Psoas muscle (tissue), 8 donors: ENCODE measurements at places on chromosomes 2 and 18. TPM values are rescaled to one million over a fixed set of nuclear protein-coding genes. Genes with fewer than 3 reads are reported as not detected.

SPC25 gene
- total RNA-seq: 0.19 TPM

SMCHD1 gene
- total RNA-seq: 20.3 TPM

TMEM178A gene
- total RNA-seq: 0.46 TPM

RNF152 gene
- total RNA-seq: 2.6 TPM

NEU2 gene
- not detected for total RNA-seq

PROKR1 gene
- not detected for total RNA-seq

REG1B gene
- total RNA-seq: not detected

CNTNAP5 gene
- not detected for total RNA-seq

FBLN7 gene
- total RNA-seq: 0.26 TPM

CNNM4 gene
- 12.2 TPM for total RNA-seq

TIA1 gene
- 27.0 TPM for total RNA-seq

IL36B gene
- not detected for total RNA-seq

SIX3 gene
- total RNA-seq: not detected

ERCC3 gene
- 28.2 TPM for total RNA-seq

LRATD1 gene
- 0.82 TPM for total RNA-seq

VIL1 gene
- total RNA-seq: not detected

SLC9A2 gene
- total RNA-seq: 7.1 TPM

LYPD6 gene
- total RNA-seq: 0.11 TPM

CFAP221 gene
- not detected for total RNA-seq

ICOS gene
- not detected for total RNA-seq

CAPN13 gene
- total RNA-seq: not detected

NPC1 gene
- total RNA-seq: 27.6 TPM

NGEF gene
- total RNA-seq: not detected

KCNJ3 gene
- not detected for total RNA-seq

MYL12A gene
- total RNA-seq: 3,547 TPM

LIMS3 gene
- total RNA-seq: 5.7 TPM

GLI2 gene
- total RNA-seq: 0.71 TPM

TEX44 gene
- not detected for total RNA-seq

CCL20 gene
- total RNA-seq: 0.59 TPM

AKAIN1 gene
- not detected for total RNA-seq

TFPI gene
- total RNA-seq: 84.6 TPM

PIEZO2 gene
- total RNA-seq: 0.20 TPM

SLC4A3 gene
- 1.4 TPM for total RNA-seq

ST8SIA5 gene
- 6.7 TPM for total RNA-seq

NYAP2 gene
- 0.56 TPM for total RNA-seq

NABP1 gene
- 8.4 TPM for total RNA-seq

ANTXR1 gene
- total RNA-seq: 21.0 TPM

LONRF2 gene
- 11.5 TPM for total RNA-seq

SLC39A6 gene
- 14.9 TPM for total RNA-seq

ALPP gene
- not detected for total RNA-seq

DNER gene
- total RNA-seq: 0.15 TPM

ESPNL gene
- not detected for total RNA-seq

EIF4E2 gene
- 136 TPM for total RNA-seq
